ENCODE measurements at places on chromosomes 7 and 10. TPM values are rescaled to one million over a fixed set of nuclear protein-coding genes. Genes with fewer than 3 reads are reported as not detected.

- no peaks in the 10 kb centered on the region for H3K4me1 ChIP-seq
- H3K4me3 ChIP-seq: no peak overlapping the region
- H3K36me3 ChIP-seq: no peaks in the 10 kb centered on the region
- no peak for DNase-seq
- H3K27me3 ChIP-seq: peaks cover 16% of the 10 kb centered on the region
These were observed 28.2 kb downstream of the AP5Z1 start for GRCh38 chr7:4803397-4804241.

DNA sequence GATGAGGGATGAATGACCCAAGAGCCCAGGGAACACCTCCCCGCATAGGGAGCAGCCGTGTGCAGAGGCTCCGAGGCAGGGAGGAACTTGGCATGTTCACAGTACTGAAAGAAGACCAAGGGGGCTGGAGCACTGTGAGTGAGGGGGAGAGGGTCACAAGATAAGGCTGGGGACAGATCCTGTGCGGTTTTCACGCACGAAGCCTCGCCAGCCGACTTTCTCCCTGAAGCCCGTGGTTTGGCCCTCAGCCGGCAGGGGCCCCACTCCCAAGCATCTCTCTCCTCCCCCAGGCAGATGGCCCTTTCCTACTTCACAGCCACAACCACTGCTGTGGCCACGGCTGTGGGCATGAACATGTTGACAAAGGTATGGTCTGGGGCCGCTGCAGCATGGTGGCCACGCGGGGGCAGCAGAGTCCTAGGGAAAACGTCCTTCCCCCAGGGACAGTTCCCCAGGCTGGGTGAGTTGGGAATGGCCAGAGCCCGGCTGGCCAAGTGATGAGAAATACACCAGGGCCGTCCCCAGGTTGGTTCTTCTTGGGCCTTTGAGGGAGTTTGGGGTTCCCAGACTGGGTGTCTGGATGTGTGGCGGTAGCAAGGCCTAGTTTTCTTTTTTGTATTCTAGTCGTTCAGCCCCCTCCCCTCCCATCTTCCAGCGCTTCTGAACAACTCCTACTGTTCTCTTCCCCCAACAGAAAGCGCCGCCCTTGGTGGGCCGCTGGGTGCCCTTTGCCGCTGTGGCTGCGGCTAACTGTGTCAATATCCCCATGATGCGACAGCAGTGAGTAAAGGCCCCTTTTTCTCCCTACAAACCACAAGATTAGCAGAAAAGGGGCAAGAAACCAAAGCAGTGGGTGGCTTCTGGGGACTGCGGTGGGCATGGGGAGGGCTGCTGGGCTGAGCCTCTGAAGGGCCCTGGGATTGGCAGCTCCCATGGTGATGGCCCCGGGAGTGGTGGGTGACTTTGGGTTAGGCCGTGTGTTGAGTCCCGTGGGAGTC, 14.4 kb upstream of the WBP1L start:
- peak; percentile 82 for DNase-seq
- H3K27ac ChIP-seq: peak overlapping the region; percentile 59
- peaks cover 16% of the 10 kb centered on the region for H3K4me1 ChIP-seq
- H3K27me3 ChIP-seq: no peaks in the 10 kb centered on the region
- H3K4me3 ChIP-seq: no peak overlapping the region

Gene IFIT3
- 151 TPM for total RNA-seq

Gene HPSE2
- total RNA-seq: not detected

Gene PTPN20
- 0.07 TPM for total RNA-seq

Gene GIMAP7
- total RNA-seq: 49.9 TPM
